ENCODE measurements at places on chromosomes 11 and 22.

- DNase-seq: no peak
Measured at GRCh38 chr22:37012262-37012904, 6.9 kb downstream of the TST start.

GRCh38 chr22:17969701-17970113 is 54.7 kb downstream of the MICAL3 start:
- DNase-seq: no peak

GRCh38 chr11:130846606-130847005 is 69.7 kb downstream of the SNX19 start:
- DNase-seq: no peak

- DNase-seq: no peak
Measured at GRCh38 chr11:133898031-133898769, 52.9 kb upstream of the SPATA19 start.

DNA sequence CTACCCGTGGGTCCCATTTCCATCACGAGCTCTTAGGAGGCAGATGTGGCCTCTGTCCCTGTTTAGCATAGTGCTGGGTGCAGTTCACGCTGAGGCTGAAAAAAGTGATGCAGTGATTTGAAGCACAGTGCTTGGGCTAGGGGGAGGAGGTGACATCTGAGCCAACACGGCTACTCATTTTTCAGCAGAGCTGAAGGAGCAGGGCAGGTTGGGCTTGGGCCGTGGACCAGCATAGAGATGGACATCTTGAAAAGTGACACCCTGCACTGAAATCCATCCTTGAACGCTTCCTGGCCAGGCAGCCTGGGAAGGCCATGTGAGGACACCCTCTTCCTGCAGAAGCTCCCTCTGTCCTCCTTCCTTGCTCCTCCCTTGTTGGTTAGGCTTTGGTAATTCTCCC is 66.4 kb downstream of the ADAMTS15 start:
- DNase-seq: no peak

DNA sequence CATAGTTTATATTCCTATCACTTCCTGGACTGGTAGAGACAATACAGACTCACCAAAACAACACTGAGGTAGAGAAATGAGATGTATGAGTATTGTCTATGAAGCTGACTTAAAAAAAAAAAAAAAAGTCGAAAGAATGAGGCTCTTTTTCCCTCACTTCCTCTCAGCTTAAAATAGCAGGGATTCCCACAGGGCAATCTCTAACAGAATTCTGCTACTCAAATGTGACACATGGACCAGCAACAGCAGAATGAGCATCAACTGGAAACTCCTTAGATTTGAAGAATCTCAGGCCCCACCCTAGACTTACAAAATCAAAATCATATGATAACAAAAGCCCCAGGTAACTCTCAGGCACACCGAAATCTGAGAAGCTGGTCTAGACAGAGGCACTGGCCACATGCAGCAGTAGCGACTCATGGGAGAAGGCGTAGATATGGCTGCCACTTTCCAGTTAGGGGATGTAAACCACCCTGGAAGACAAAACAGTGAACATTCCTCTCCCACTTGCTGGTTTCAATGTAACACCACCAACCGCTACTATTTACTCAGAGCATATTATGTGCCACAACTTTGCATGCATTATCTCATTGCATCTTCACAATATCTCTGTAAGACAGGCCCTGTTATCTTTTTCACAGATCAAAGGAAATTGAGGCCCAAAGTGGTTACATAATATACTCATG is 128.0 kb downstream of the RBFOX2 start:
- DNase-seq: no peak

GRCh38 chr11:115497303-115497702 is 6.9 kb downstream of the CADM1 start:
- DNase-seq: no peak

DNA sequence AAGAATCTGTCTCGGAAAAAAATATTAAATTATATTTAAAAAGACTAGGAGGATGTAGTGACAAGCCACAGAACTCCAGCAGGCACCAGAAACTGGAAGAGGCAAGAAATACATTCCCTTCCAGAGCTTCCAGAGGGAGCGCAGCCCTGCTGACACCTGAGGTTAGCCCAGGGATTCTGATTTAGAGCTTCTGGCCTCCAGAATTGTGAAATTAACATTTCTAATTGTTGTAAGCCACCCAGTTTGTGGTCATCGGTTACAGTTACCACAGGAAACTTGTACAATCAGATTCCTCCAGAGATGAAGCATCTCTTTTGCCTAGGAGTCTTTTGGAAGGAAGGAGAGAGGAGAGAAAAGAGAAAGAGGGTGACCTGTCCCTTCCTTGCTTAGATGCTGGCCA is 6.4 kb upstream of the UBASH3B start:
- DNase-seq: no peak

DNA sequence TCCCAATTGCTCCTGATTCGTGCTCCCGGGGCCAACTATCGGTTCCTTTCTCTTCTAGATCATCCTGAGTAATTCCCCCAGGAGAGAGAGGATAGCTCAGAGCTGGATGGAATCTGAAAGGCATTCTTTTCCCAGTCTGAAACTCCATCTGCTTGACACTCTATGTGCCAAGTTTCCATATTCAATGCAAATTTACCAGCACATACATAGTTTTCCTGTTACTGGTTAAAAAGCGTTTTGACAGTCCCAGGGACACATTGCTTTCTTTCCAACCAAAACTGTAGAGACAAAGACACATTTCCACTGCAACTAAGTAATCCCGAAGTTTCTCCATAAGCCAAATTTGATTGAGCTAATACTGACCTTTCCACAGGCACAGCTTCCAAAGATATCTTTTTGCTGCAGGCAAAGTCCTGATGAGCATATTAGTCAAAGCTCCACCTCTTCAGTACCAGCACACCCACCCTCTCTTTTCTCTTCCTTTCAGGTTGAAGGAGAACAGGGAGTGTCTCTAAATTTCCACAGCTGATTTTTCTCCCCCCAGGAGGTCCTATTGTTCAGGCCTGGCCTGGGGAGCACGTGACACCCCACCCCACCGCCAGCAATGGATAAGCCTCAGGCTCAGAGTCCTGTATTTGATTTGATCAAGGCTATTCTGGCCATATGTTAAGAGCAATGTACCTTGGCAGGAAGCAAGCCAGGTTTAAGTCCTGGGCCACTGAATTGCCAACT is 9.7 kb upstream of the ANKK1 start:
- DNase-seq: no peak

GRCh38 chr22:36067235-36067558 is 38.6 kb upstream of the RBFOX2 start:
- DNase-seq: no peak

GRCh38 chr11:116301141-116301540 is 471.6 kb downstream of the BUD13 start:
- no peak for DNase-seq

DNA sequence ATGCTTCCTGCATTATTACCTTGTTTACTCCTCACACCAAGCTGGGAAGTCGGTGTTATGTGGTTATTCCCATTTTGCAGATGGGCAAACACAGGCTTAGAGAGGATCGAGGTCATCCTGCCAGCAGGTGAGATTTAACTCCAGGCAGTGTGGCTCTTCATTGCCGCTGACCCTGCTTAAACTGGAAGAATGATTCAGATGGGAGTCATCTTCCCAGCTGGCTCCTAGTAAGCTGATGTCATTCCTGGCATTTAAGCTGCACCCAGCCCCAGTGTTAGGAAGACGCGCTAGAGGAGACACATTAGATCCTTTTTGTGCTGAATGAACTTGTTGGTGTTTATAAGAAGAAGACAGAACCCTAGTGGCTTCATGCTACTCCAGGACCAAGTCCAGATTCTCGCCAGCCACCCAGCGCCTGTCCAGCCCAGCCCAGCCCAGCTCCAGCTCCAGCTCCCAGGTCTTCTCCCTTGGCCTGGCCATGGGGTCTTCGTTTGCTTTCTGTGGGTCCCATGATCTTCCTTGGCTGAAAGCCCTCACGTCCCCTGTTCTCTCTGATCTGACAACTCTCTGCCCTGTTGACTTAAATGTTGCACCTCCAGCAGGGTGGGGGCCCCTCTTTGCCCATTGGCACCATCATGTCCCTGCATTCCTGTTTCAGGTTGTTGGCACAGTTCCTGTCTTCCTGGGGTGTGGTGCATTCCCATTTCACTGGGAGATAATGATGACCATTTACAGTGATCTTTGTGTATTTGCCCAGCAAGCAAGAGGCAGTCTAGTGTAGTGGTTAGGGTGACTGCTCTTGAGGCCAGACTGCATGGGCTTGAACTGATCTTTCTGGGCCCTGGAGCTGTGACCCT is 13.6 kb downstream of the PARVB start:
- no peak for DNase-seq

GRCh38 chr11:6862961-6863360 is at the start of gene OR10A2:
Gene OR10A2 (plus strand): TSS chr11:6863057. CDS start chr11:6869755, 6,698 bp downstream.
- DNase-seq: no peak

GRCh38 chr11:88352139-88352538 is 14.6 kb upstream of the CTSC start:
- peak; percentile 32 for DNase-seq

Data from left kidney (tissue), 8 donors.